Stimulated activated CD8-positive, alpha-beta memory T cell treated with anti-CD3 and anti-CD28 coated beads, Interleukin-15, amount 100 ng/mL, for 24 hours (primary cell): ENCODE measurements at places on chromosomes 1 and 21.

- DNase-seq: no peak
These were observed 3.5 kb upstream of the LHX9 start for GRCh38 chr1:197913495-197914276.

DNA sequence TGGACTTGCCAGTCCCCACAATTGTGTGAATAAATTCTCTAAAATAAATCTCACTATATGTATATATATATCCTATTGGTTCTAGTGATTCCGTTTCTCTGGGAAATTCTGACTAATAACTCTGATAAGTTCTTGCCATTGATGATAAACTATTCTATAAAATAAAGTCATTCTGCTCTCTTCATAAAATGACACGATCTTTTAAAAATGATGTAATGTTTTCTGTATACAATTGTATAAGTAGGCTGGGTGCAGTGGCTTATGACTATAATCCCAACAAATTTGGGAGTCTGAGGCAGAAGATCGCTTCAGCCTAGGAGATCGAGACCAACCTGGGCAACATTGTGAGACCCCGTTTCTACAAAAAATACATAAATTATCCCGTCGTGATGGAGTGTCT lies 541.0 kb upstream of the ADGRL4 start:
- no peak for DNase-seq

- DNase-seq: no peak
These were observed 1.4 kb downstream of the ATP5PO start for GRCh38 chr21:33914188-33914587.

DNA sequence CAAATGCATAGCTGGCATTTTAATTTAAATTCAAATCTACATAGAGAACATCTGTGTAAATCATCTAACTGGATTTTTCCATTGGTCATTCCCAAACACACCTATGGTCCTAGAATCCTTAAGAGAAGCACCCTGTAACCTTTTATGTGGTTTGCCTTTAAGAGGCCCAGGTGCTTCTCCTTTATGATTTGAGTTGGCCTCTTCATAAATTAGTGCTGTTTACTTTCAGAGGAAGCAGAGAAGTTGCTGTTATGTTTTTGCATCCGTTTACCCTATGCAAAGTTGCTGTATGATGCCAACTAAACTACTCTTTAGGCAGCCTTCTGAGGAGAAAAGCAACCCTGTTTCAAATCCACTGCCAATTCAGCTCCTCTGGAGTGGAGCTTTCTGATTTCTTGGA lies 193.8 kb downstream of the HS2ST1 start:
- no peak for DNase-seq

- DNase-seq: no peak
These were observed 50.1 kb upstream of the DIRAS3 start for GRCh38 chr1:68100571-68100970.
